A549 treated with CpdA at 1 μM for 4 hours (cell line): ENCODE measurements at places on chromosomes 13 and 19. TPM values are rescaled to one million over a fixed set of nuclear protein-coding genes. Genes with fewer than 3 reads are reported as not detected.

Gene CEACAM21
- not detected in 5 replicates for total RNA-seq

Gene ZFR2
- 0.14 to 0.16 TPM in 2 of 5 replicates, not detected in the others for total RNA-seq

Gene PSPN
- total RNA-seq: 0.80 to 1.2 TPM (median 0.86 TPM) in 5 replicates

Gene LILRA1
- total RNA-seq: not detected in 5 replicates
